ENCODE measurements at places on chromosomes 12 and 14. TPM values are rescaled to one million over a fixed set of nuclear protein-coding genes. Genes with fewer than 3 reads are reported as not detected.
A peak's percentile ranks its signal among the peaks of the same experiment; 100 is the strongest.

PITPNM2 gene
- 25.9 TPM for total RNA-seq

KIF21A gene
- total RNA-seq, result 12.2 TPM

DBX2 gene
- total RNA-seq, result not detected

HHIPL1 gene
- total RNA-seq, result 1.6 TPM

ZNF410 gene
- 50.6 TPM for total RNA-seq

DNA sequence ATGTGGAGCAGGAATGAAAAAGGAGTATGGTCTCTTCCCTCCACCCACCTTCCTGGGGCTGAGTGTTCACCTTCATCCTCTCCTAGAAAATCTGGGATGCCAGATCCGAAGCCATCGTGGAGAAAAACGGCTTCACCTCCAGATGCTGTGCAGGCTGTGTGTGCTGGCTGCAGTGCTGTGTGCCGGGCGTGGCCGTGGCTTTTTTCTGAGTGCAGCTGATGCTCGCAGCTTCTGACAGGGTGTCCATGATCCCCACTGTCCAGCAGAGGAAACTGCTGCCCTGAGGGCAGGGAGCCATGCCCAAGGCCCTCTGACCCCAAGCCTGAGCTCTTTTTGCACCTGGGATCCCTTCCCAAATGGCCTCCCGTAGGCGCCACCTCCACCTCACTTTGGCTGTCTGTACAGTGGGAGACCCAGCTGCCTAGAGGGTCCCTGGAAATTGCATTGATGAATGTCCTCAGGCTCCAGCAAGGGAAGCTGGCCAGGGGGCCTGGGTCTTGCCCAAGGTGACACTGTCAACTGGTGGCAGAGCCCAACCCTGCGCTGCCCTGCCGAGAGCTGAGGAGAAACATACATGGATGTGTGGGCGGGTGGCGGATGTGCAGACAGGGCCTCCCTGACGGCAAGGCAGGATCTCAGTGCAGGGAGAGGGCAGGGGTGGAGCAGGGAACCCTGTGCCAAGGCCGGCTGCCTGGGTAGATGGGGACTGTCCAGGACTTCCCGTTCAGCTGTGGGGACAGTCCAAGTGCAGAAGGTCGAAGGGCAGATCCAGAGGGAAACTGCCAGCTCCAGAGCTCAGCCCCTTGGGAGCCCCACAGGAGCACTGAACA, 53.3 kb downstream of the BEGAIN start:
- peaks cover 10% of the 10 kb centered on the region for H3K4me1 ChIP-seq
- no peaks in the 10 kb centered on the region for H3K36me3 ChIP-seq
- no peaks in the 10 kb centered on the region for H3K27me3 ChIP-seq
- no peak overlapping the region for H3K4me3 ChIP-seq
- no peak overlapping the region for H3K27ac ChIP-seq

GRCh38 chr12:1501001-1501400, 93.4 kb downstream of the FBXL14 start:
- H3K36me3 ChIP-seq, result no peaks in the 10 kb centered on the region
- no peak for DNase-seq
- H3K4me3 ChIP-seq, result no peak overlapping the region
- peaks cover 4% of the 10 kb centered on the region for H3K4me1 ChIP-seq
- no peaks in the 10 kb centered on the region for H3K27me3 ChIP-seq

DNA sequence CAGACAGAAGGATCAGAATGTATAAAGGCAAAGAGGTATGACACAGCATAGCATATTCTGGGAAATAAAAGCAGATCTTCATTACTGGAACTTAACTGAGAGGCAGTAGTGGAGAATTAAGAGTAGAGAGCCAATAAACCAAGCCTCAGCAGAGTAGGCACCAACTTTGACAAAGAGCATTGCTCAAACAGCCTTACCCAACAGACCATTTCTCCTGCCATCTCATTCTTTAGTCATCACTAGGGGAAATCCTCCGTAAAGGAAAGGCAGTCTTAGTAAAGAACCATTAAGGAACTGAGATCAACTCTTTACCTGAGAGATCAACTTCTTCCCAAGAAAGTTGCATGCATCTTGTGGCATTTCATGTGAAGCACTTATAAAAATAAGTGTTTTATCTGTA, 36.6 kb downstream of the SENP1 start:
- peaks cover 79% of the 10 kb centered on the region for H3K36me3 ChIP-seq
- H3K27me3 ChIP-seq, result no peaks in the 10 kb centered on the region
- H3K4me1 ChIP-seq, result no peaks in the 10 kb centered on the region
- DNase-seq, result no peak

DNA sequence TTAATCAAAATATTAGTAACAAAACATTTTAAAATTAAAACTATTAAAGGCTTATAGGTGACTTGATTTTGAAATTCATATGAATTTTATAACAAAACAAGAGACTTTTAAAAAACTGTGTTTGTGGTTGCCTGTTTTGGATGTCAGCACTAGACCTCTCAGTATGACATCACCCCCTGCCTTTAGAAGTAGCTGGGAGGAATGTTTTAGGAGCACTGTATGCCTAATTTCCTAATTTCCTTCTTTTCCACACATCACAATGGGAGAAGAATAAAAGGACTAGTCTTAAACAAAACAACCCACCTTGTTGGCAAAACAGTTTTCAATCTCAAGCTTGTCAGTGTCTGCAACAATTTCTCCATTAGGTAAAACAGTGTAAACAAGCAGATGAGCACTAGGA, 48.1 kb upstream of the PZP start:
- no peaks in the 10 kb centered on the region for H3K36me3 ChIP-seq
- H3K4me3 ChIP-seq, result no peak overlapping the region
- no peaks in the 10 kb centered on the region for H3K4me1 ChIP-seq
- H3K27me3 ChIP-seq, result no peaks in the 10 kb centered on the region
- DNase-seq, result no peak
- no peak overlapping the region for H3K27ac ChIP-seq

DNA sequence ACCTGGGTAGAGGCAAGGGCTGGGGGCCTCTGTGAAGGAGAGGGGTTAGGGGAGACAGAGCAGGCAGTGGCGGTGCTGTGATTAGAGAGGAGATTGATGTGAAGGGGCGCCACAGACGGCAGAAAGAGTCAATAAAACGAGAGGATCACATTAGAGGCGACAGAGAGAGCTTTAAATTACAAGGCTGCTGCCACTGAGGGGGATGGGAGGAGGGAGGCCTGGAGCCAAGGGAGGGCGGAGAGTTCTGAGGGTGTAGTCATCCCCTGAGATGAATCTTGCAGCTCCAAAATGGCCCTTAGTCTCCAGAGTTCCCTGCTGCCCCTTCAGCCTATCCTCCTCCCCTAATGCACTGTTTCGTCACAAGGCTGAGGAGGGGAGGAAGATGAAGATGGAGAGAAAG, 12.8 kb downstream of the ZFHX2 start:
- H3K4me1 ChIP-seq, result no peaks in the 10 kb centered on the region
- H3K27ac ChIP-seq, result no peak overlapping the region
- H3K27me3 ChIP-seq, result no peaks in the 10 kb centered on the region
- H3K36me3 ChIP-seq, result no peaks in the 10 kb centered on the region

DNA sequence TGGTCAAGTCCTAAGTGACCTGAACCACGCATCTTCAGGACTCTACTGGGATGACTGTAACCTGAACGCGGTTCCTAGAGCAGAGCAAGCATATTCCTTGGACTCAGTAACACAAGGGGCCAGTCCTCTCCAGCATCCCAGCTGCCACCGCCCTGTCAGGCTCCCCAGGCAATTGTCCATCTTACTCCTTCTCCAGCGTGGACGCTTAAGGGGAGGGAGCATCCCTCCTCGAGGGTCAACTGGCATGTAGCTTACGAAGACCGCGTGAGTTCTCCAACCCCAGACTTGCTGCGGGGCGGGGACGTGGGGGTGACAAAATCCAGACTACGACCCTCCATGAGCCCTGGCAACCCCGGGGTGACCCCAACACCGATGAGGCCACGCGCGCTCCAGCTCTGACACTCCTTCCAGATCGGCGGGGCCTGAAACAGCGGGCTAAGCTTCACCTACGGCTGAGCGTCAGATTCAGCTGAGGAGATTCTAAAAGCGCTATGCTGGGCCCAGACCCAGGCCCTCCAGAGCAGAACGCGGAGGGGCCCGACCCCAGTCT, 846 bp upstream of the MTHFD1 start:
- H3K36me3 ChIP-seq, result peaks cover 6% of the 10 kb centered on the region
- peak overlapping the region; percentile 80 for H3K4me3 ChIP-seq
- no peaks in the 10 kb centered on the region for H3K27me3 ChIP-seq
- no peak for DNase-seq

DNA sequence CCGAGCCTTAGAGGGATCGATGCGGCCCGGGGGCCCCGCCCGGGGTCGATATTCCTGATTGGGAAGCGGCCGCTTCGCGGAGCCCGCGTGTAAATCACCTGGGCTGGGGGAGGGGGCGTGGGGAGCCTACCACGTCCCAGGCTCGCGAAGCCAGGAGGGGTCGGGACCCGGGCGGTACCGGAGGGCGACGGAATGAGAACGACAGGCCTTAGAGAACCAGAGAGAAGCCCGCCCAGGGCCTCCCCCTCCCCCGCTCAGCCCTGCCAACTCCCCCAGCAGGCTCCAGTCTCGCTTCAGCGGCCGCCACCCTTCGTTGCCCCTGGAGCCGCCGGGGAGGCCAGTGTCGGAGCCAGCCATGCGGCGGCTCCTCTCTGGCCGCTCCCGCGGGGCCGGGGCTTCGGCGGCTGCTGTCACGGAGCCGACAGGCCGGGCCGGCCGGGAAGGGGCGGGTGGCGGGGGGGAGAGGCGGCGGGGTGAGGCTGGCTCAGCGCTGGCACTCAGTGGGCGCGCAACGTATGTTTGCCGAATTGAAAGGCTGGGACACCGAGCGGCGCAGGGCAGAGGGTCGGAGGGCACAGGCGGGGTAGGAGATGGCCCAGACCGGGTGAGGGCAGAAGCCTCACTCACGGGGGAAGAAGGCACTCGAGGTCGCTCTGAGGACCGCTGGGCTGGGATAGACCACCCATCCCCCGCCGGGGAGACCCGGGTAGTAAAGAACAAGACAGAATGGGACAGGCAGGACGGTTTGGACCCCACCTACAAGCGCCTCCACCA, 1.4 kb upstream of the DNAJC22 start:
- peak overlapping the region; percentile 19 for H3K4me3 ChIP-seq
- peak; percentile 70 for DNase-seq
- H3K27me3 ChIP-seq, result peaks cover 76% of the 10 kb centered on the region
- no peak overlapping the region for H3K27ac ChIP-seq

All from upper lobe of right lung (tissue), 1 donor.